Stimulated activated CD4-positive, alpha-beta T cell treated with anti-CD3 and anti-CD28 coated beads, Interleukin-12 subunit alpha, Interleukin-12 subunit beta, amount 100 ng/mL, for 4 hours (primary cell): ENCODE measurements at places on chromosomes 3 and 15.

GRCh38 chr3:115092220-115092791, 54.8 kb downstream of the ZBTB20 start:
- DNase-seq: peak; percentile 42

DNA sequence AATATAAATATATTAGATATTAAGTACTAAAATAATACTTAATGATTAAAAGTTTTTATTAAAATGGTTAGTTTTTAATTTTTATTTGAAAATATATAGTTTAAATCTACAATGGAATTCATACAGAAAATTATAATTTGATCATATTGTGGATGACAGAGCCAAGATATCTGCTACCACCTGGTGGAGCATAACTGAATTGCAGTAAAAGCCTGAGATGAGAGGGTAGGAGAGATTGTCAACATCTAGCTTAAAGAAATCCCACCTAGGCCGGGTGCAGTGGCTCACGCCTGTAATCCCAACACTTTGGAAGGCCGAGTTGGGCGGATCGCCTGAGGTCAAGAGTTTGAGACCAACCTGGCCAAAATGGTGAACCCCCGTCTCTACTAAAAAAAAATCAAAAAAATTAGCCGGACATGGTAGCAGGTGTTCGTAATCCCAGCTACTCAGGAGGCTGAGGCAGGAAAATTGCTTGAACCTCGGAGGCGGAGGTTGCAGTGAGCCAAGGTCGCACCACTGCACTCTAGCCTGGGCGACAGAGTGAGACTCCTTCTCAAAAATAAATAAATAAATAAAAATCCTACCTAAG, 25.1 kb upstream of the CSTA start:
- DNase-seq: no peak

DNA sequence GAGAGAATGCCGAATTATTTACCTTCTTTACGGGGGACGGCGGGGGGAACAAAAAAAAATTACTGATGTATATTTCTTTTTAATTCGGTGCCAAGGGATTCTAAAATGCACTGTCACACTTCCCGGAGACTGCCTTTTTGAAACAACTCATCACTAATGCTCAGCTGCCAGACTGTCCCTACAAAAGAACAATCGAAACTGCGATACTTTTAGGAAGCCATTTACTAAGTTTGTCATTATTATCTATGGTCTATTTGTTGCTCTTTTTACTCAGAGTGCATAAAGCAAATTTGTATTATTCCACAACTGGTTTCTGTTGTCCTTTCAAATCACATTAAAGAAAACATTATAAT, 60.8 kb downstream of the TM4SF4 start:
- DNase-seq: no peak

DNA sequence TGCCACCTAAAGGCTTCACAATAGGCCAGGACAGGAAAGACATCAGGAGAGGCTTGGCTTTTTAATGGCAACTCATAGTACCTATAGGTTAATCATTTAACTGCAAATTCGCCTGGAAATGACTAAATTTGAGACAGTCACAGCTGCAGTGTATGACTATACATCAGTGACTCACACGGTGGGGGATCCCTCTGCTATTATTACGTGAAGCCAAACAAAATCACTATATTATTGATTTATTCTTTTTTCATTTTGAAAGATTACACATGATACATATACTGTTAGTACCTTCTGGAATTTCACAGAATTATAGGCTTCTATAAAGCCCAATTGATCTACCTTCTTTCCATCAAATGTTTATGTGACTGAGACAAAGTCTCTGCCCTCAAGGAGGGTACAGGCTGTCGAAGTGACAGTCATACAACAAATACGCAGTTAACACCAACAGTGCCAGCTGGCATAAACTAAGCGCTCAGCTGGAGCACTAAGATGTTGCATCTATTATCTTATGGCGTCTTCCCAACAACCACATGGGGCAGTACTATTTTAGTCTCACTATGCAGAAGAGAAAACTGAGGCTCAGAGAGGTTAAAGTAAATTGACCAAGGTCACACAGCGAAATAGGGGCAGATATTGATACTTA, 82.0 kb upstream of the LMOD3 start:
- DNase-seq: peak; percentile 50

- DNase-seq: no peak
Measured at GRCh38 chr3:17986348-17986816, 244.0 kb upstream of the TBC1D5 start.

- DNase-seq: no peak
Measured at GRCh38 chr3:164641071-164641470, 437.2 kb downstream of the SI start.

- DNase-seq: no peak
Measured at GRCh38 chr3:23767546-23767945, 38.2 kb upstream of the UBE2E1 start.

- DNase-seq: no peak
Measured at GRCh38 chr3:144296808-144297207, 325.2 kb downstream of the DIPK2A start.

- DNase-seq: no peak
Measured at GRCh38 chr15:65163041-65163440, 22.1 kb downstream of the CLPX start.

- DNase-seq: no peak
Measured at GRCh38 chr3:47434849-47435248, 40.9 kb downstream of the SCAP start.

DNA sequence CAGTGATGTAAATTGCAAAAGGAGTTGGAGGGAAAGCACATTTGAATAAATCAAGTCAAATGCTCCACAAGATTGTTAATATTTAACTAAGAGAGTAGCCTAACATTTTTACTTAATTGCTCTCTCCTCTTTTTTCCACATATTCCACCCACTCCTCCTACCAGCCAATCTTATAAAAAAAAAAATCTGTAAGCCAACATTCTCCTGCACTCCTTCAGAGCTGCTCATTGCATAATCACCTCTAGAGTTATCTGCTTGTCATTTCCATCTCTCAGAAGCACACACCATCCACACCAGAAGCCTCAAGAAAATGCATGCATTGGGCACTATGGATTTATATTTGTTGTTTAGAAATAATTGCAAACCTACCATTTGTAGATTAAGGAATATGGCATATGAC, 64.1 kb downstream of the CADPS start:
- DNase-seq: no peak

GRCh38 chr3:60752809-60753208, 498.4 kb downstream of the FHIT start:
- DNase-seq: no peak

DNA sequence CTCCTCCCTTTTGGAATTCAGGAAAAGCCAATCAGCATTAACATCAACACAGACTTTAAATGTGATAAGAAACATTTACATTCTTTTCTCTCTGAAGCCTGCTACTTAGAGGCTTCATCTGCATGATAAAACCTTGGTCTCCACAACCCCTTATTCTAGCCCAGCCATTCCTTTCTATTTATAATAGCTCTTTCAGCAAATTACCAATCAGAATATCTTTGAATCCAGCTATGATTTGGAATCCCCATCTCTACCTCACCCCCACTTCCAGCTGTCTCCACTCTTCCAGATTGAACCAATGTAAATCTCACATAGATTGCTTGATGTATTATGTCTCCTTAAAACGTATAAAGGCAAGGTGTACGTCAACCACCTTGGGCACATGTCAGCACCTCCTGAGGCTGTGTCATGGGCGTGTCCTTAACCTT, 139.7 kb downstream of the TUSC7 start:
- DNase-seq: no peak

DNA sequence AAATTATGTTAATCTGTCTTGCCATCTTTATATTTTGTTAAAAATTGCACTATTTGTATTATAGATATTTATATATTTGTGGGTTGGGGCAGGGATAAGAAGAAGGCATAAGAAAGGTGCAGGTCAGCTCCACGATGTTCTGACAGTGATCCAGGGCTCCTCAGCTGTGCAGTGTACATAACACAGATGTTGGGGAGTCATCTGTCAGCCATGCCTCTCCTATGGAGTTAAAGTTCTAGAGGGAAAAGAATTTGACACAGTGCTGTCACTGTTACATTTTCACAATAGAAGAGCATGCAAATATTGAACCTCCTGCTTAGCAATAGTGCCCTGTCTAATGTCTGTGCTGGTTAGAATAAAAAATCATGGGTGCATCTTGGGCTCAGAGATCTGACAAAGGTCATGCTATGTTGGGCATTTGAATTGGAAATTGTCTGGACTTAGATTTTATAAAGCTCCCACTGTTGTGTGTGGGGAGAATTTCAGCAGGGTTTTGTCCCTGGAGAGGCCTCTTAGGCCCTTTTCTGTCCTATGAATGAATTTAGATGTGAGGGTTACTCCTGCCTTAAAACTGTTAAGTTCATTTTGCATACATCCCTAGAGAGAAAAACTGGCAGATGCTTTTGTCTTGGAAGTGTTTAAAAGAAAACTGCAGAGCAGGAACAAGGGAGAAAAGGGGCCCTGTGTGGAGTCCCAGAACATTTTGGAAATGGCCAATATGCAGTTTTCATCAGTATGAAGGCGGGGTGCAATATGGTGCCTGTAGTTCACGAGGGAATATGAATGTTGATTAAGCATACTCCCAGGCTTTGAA, 20.4 kb downstream of the CDIN1 start:
- DNase-seq: no peak
